ENCODE measurements at places on chromosomes 5 and 9. TPM values are rescaled to one million over a fixed set of nuclear protein-coding genes. Genes with fewer than 3 reads are reported as not detected.
A peak's percentile ranks its signal among the peaks of the same experiment; 100 is the strongest.

Gene EQTN
- not detected for polyA plus RNA-seq

Gene GPR21
- polyA plus RNA-seq: 0.44 TPM

Gene SCGB3A2
- not detected for polyA plus RNA-seq

Gene CNTFR
- 44.9 TPM for polyA plus RNA-seq

Gene WDR38
- 0.11 TPM for polyA plus RNA-seq

Gene LRRC19
- polyA plus RNA-seq: 0.11 TPM

- no peak for DNase-seq
Measured at GRCh38 chr5:115068239-115069086, 101.2 kb downstream of the TRIM36 start.

- DNase-seq: no peak
Measured at GRCh38 chr9:30673132-30673531, 1711.3 kb upstream of the ACO1 start.

DNA sequence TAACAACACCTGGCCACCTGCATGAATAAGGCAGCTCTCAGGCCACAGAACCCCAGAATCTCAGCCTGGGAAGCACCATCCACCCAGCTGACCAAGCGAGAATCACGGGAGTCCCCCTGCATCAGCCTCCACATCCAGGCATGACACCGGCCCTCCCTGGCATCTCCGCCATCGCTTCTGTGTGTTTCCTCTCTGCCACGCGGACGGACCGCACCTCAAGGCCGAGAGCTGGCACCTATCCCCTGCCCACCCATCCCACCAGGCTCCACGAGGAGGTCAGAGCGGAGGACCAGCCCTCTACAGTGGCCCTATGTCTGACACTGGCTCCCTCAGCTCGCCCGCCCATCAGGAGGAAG, 134.7 kb downstream of the COL23A1 start:
- DNase-seq: no peak

DNA sequence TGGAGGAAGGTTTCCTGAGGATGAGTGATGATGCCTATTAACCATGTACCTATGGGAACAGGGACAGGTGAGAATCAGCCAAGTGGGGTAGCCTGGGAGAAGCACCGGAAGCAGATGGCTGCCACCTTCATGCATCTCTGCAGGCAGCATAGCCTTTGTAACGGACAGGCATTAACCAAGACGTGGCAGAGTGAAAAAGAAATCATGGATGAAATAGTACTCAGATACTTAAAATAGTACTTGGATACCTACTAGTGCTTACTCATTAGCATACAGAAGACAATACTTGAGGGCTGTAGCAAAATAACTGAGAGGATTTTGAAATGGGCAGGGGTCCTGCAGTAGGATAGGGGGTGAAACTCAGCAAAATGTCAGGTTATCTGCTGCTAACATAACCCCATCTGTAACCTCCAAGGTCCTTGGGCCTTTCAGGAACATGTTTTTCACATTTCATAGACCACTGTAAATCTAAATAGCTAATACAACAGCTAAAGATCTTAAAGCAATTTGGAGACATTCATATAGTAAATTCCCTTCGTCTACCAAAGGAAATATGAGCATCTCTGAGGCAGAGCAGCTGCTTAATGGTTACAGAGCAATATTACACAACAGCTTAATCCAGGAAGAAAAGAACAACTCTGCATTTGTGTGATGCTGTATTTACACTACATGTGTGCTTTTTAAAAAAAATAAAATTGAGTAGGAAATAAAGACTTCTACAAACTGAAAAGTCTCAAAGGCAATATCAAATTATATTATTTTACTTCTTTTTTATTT, 154.3 kb downstream of the NFIB start:
- no peak for DNase-seq

GRCh38 chr5:179768326-179769085, 25.3 kb upstream of the LTC4S start:
- no peak for DNase-seq

DNA sequence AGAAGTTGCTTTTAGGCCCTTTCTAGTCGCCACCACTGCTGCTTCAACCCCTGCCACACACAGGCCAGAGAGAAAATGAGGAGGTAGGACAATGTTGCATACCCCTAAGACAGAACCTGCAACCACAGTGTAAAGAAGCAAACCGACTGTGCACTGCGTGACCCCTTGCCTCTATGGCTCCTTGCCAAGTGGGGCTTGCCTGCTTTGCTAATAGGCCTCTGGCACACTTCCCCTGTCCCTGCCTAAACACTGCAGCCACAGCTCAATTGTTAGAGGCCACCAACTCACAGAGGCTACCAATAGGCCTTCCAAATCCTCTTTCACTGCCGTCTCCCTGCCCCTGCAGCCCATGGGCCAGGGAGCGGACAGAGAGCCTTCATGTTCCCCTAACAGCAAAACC, 280.1 kb downstream of the CDH10 start:
- no peak for DNase-seq

DNA sequence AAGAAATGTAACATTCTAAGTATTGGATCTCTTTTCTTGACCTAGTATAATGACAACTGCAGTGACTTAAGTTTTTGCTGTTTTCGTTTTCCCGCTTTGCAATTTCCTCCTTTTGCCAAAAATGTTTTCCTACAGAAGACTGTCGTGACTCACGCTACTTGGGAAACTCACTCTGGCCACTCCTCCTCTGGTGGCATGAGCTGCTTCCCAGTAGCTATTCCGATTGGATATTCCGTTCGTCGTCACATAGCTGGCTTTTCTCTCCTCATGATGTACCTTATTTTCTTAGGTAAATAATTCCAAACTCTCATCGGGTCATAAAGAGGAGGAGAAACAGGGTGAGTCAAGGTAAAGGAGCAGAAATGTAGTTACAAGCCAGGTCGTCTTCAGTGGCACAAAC, 64.9 kb downstream of the GOLPH3 start:
- DNase-seq: no peak

DNA sequence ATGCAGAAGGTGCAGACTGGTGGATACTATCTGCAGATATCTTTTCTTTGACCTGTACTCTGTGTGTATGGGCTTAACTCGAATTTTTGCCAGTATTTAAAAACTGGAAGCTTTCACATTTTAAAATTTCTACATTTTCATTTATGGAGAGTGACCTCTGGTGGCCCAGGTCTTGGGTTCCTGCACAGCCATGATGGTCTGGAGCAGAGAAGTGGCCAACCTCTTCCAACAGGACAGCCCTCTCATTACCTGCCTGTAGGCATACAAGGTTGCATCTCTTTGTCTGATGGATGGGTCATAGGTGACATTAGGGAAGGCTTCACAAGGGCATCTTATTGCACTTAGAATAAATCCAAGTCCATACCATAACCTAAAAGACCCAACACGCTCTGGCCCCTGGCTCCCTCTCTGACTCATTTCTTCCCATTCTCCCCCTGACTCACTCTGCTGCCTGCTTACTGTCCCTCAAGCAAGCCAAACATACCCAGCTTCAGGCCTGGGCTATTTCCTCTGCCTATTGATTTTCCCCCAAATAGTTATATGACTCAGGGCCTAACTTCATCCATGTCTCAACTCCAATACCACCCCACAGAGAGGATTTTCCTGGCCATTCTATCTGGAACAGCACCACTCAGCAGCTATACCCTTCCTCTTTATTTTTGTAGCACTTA, 113.3 kb upstream of the SLC1A3 start:
- DNase-seq: no peak

- peak; percentile 78 for DNase-seq
Measured at GRCh38 chr5:147454996-147455677, 54.7 kb downstream of the DPYSL3 start.

DNA sequence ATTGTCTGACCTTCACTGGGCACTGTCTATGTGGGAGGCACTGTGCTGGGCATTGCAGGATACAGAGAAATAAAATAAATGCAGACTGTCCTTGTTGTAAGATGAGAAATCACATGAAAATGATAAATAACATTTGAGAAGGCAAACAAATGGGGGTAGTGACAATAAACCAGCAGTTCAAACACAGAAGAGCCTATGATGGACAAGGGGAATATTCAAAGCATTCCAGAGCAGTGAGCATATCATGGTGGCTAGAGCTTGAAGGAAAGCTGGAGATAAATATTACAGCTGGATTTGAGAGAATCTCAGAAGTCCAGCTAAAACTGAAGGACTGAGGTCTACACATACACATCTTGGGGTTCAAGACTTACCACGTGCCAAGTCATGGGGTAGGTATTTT, 209.9 kb downstream of the ASTN2 start:
- no peak for DNase-seq

GRCh38 chr9:127137640-127138360, 15.4 kb upstream of the ANGPTL2 start:
- DNase-seq: no peak

DNA sequence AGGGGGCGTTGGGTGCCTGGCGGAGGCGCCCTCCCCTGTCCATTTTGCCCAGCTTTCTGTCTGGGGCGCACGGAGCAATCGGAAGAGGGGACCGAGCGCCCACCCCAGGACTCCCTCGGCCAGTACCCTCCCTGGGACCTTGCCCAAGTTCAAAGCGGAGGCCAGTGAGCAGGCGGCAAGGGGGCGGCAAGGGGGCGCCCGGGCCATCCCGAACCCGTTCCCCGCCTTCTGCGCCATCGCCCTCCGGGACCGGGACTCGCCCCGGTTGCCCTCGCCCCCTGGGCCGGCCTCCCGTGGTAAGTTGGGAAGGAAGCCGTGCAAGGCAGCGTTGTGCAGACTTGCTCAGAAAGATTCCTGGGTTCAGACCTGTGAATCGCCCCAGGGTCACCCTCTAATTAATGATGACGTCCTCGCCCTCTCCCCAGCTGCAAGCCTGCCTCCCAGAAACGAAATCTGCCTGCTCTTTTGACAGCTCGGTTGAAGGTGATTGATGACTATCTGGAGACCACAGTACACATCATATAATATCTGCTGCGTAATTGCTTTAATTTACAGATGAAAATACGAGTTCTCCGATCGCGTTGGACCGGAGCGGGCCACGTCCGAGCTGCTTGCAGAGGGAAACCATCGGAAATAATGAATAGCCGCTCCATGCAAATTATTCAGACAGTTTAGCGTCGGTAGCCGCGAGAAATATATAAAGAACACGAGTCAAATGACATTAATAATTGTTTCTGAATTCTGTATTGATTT, 1.4 kb upstream of the IRX4 start:
- no peak for DNase-seq
